NAMALWA (cell line): ENCODE measurements at places on chromosomes 3 and 15.
A peak's percentile ranks its signal among the peaks of the same experiment; 100 is the strongest.

DNA sequence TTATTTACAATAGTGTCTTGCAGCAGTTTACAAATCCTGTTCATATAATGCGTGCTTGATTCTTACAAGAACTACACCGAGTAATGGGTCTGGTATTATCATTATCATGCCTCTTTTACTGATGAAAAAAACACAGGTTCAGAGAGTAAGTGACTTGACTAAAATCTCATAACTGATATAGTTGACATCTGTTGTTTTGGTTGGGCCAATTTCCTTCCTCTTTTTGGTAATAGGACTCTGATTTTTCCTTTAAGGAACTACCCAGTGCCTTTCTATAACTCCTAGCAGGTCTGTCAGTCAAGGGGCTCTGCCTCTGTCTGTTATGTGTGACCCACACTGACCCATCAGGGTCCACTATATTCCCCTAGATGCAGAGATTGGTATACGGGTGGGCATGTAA is 14.6 kb upstream of the BLOC1S6 start:
- peak; percentile 54 for DNase-seq

DNA sequence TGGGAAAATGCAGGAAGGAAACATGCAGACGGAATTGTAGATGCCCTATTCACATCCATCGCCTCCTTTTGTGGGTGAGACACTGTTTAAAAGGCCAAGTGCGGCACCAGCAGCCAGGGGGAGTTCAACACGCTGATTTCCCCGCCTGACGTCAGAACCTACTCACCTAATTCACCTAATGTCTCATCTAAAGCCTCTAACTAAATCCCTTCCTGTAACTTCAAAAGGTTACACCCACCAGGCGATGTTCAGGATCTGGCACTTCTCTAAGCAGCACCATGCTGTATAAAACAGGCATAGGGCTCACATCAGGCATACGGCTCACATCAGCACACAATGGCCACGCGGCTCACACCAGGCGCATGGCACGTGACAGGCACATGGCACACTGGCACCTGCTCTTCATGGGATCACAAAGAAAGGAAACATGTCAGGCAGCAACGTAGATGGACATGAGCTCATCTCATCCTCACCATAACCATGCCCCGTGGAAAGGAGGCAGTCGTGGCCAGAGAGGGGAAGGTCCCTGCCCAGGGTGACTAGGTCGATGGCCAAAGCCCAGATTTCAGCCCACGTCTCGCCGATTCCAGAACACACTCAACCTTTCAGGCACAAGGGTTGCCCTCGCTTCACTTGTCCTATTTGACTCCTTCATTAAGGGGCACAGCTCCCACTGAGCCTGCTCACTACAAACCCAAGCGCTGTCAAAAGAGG is 21.7 kb downstream of the XXYLT1 start:
- no peak for DNase-seq

DNA sequence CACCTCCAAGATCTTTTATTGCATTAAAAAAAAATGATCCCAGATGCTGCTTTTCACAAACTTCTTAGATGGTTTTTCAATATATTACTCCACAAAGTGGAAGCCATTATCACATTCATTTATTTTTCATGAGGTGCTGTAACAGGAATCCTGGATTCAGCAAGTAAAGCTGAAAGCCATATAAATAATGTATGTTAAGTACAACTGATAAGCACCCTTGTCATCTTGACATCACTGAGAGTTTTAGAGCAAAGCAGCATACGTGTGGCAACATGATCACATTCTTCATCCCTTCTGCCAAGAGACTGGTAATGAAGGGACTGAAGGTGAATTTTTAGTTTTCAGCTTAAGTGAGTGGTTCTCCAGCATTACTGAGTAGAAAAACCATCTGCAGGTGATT is 44.9 kb upstream of the LRRFIP2 start:
- no peak for DNase-seq

DNA sequence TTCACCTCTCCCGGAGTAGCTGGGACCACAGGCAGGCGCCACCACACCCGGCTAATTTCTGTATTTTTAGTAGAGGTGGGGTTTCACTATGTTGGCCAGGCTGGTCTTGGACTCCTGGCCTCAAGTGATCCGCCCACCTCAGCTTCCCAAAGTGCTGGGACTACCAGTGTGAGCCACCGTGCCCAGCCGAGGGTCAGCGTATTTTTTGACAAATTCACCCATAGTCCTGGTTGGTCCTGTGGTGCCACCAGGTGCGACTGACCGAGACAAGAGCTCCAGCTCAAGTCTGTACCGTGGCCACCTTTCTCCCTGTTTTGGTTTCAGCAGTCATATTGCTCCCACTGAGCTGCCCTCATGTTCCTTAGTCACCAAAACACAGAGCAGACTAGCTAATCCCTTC is 8.8 kb downstream of the SLC51A start:
- no peak for DNase-seq

DNA sequence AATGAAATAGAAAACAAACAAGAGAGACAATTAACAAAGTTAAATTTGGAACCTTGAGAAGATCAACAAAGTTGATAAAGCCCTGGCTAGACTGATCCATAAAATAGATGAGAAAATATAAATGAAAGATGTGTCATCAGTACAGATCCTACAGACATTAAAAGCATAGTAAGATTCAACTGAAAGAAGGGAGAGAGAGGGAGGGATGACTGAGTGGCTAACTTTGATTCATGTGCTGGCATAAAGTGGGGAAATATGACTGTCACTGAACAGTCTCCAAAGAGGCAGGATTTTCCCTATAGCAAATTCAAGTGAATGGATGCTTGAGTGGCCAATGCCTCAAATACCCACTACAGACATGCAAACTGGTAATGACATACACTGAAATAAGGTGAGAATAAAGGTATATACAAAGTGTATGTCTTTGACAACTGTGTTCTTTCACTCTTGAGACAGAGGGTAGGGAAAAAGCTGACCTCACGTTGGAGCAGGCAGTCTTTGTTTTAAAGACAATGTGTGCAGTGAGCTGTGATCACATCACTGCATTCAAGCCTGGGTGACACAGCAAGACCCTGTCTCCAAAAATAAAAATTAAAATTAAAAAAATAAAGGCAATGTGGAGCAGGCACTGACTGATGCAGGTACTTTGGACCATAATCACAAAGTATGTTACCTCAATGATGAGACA is 35.9 kb upstream of the CHD2 start:
- DNase-seq, result no peak

GRCh38 chr3:41143421-41144031 is 55.8 kb upstream of the CTNNB1 start:
- DNase-seq, result no peak

- DNase-seq, result no peak
Observed at GRCh38 chr3:161695811-161696210, 199.2 kb downstream of the OTOL1 start.

DNA sequence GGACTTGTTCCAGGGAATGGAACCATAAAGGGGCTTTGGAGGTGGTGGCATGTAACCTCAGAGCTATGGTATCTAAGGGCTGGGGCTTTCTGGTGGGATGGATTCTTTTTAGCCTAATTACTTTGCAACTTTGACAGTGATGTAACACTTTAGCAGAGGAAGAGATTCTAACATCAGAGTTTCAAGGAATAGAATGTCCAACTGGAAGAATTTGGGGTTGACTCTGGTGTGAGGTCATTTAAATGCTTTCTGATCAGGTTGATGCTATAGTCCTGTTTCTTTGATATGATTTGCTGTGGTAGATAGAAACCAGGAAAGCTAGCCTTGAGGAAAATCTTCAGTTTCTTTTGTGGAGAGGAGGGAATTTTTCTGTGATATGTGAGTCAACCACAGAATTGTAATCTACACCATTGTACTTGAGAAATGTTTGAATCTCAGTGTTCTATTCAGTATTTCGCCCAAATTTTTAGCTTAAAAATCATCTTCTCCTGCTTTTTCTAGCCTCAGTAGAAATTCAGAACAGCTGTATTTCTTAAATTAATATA is 40.0 kb downstream of the ATP2C1 start:
- DNase-seq, result no peak
